Fibroblast of the aortic adventitia (primary cell): ENCODE measurements at places on chromosomes 12 and 14. TPM values are rescaled to one million over a fixed set of nuclear protein-coding genes. Genes with fewer than 3 reads are reported as not detected.

Gene KCNH3
- total RNA-seq = 0.08 and 0.18 TPM in 2 replicates

Gene PLXNC1
- total RNA-seq = 4.3 and 6.1 TPM in 2 replicates

Gene SERPINA10
- not detected in 2 replicates for total RNA-seq

Gene TSPAN19
- 1.7 TPM in 1 of 2 replicates, not detected in the other for total RNA-seq

Gene EIF2S3B
- total RNA-seq = 7.1 and 9.2 TPM in 2 replicates

Gene TEX52
- total RNA-seq = not detected in 2 replicates

Gene LRTM2
- not detected in 2 replicates for total RNA-seq

Gene LBHD2
- not detected in 2 replicates for total RNA-seq

Gene SRRM4
- not detected in 2 replicates for total RNA-seq

Gene GLS2
- total RNA-seq = 0.36 TPM in 1 of 2 replicates, not detected in the other

Gene SYT1
- total RNA-seq = 5.6 and 43.3 TPM in 2 replicates

Gene LRRC9
- not detected in 2 replicates for total RNA-seq

Gene FOXA1
- total RNA-seq = not detected in 2 replicates

Gene FLVCR2
- 0.90 and 1.1 TPM in 2 replicates for total RNA-seq

Gene IGFBP6
- total RNA-seq = 723 and 2,626 TPM in 2 replicates

Gene GLIPR1L1
- total RNA-seq = not detected in 2 replicates

Gene GALNT6
- 0.74 and 22.1 TPM in 2 replicates for total RNA-seq

Gene KRT79
- not detected in 2 replicates for total RNA-seq

Gene FGF6
- total RNA-seq = not detected in 2 replicates

Gene PLD4
- 0.09 and 0.16 TPM in 2 replicates for total RNA-seq

Gene LHX5
- not detected in 2 replicates for total RNA-seq

Gene DPPA3
- total RNA-seq = not detected in 2 replicates

Gene IFT43
- total RNA-seq = 7.7 and 26.8 TPM in 2 replicates

Gene BCDIN3D
- total RNA-seq = 0.82 and 4.5 TPM in 2 replicates

Gene EFS
- 4.6 and 10.8 TPM in 2 replicates for total RNA-seq

Gene DCN
- total RNA-seq = 1,482 and 2,298 TPM in 2 replicates

Gene GPRC5A
- total RNA-seq = 5.4 and 15.5 TPM in 2 replicates

Gene OR6J1
- total RNA-seq = not detected in 2 replicates

Gene IGF1
- 0.63 and 6.1 TPM in 2 replicates for total RNA-seq

Gene DHH
- total RNA-seq = 0.41 TPM in 1 of 2 replicates, not detected in the other

Gene LRRIQ1
- total RNA-seq = 1.5 and 2.7 TPM in 2 replicates

Gene RFLNA
- total RNA-seq = 0.45 and 1.1 TPM in 2 replicates

Gene SOAT2
- total RNA-seq = 0.09 TPM in 1 of 2 replicates, not detected in the other

Gene AICDA
- not detected in 2 replicates for total RNA-seq
